ENCODE measurements at places on chromosomes 11 and 22. TPM values are rescaled to one million over a fixed set of nuclear protein-coding genes. Genes with fewer than 3 reads are reported as not detected.

- no peaks in the 10 kb centered on the region for H3K27me3 ChIP-seq
- no peaks in the 10 kb centered on the region for H3K4me1 ChIP-seq
- no peaks in the 10 kb centered on the region for H3K36me3 ChIP-seq
- no peak overlapping the region for H3K27ac ChIP-seq
- DNase-seq: no peak
- H3K4me3 ChIP-seq: no peak overlapping the region
Measured at GRCh38 chr11:45723397-45723796, 58.0 kb upstream of the CHST1 start.

The OR8G1 gene
- total RNA-seq: not detected

DNA sequence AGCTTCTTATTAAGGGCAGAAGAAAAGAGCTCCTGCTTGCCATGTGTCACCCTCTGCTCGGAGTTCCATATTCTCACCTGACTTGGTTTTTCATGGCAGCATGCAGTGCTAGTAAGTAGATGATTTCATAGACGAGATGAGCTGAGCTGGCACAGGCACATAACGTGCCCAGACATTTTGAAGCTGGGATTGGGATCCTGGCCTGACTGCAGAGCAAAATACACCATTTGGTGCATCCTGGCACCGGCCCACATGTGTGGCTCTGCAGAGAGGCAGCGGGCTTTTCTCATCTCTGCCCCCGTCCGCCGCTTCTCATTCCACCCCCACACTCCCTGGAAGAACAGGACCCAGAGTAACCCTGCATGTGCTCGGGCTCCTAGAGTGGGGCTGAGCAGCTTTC, 24.8 kb downstream of the FAM118A start:
- no peaks in the 10 kb centered on the region for H3K36me3 ChIP-seq
- no peak for DNase-seq
- H3K27ac ChIP-seq: no peak overlapping the region
- peaks cover 5% of the 10 kb centered on the region for H3K4me1 ChIP-seq
- no peak overlapping the region for H3K4me3 ChIP-seq

- peak; percentile 30 for DNase-seq
- no peaks in the 10 kb centered on the region for H3K4me1 ChIP-seq
- H3K27me3 ChIP-seq: no peaks in the 10 kb centered on the region
- peak overlapping the region; percentile 41 for H3K27ac ChIP-seq
Measured at GRCh38 chr22:27718186-27719035, 83.1 kb downstream of the MN1 start.

GRCh38 chr11:122556605-122557004, 98.9 kb upstream of the UBASH3B start:
- H3K4me3 ChIP-seq: no peak overlapping the region
- DNase-seq: no peak
- H3K27me3 ChIP-seq: no peaks in the 10 kb centered on the region
- no peaks in the 10 kb centered on the region for H3K36me3 ChIP-seq
- H3K4me1 ChIP-seq: no peaks in the 10 kb centered on the region

The SUN2 gene
- total RNA-seq: 1,234 TPM

DNA sequence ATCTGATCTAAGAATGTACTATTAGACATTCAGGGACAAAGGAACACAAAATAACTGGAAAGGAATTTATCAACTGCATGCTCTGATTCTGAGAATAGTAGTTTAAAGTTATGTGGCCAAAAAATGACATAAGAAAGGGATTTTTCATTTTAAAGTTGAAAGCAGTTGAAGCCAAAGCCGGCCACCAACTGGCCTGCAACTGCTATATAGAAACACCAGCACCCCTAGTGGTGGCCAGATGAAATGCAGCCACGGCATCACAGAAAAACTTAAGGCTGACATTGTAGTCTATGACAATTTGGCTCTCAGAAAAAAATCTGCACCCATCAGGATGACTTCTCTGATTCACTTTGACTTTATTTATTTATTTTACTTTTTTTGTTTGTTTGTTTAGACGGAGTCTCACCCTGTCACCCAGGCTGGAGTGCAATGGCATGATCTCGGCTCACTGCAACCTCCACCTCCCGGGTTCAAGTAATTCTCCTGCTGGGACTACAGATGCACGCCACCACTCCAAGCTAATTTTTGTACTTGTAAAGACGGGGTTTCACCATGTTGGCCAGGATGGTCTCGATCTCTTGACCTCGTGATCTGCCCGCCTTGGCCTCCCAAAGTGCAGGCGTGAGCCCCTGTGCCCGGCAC, 59.2 kb downstream of the SLC35F2 start:
- H3K4me1 ChIP-seq: no peaks in the 10 kb centered on the region
- H3K27ac ChIP-seq: no peak overlapping the region
- peak; percentile 85 for DNase-seq
- H3K4me3 ChIP-seq: no peak overlapping the region
- H3K36me3 ChIP-seq: no peaks in the 10 kb centered on the region

DNA sequence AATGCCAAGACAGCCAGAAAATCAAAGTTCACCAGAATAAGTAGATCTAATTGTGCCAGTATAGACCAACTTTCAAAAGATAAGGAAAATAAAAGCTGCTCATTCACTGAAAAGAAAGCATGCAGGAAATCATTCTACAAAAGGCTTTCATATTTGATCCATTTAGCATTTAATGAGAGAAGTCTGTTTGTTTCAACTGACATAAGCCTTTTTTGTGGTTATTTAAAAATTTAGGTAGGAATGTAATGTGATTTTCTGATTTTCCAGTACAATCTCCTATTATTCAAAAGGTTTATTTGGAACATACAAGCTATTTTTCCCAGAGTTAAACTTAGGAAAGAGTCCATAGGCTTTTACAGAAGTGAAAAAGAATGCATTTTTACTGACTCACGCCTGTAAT, 92.7 kb downstream of the SBF2 start:
- H3K36me3 ChIP-seq: no peaks in the 10 kb centered on the region
- no peak overlapping the region for H3K4me3 ChIP-seq
- DNase-seq: no peak
- no peak overlapping the region for H3K27ac ChIP-seq
- no peaks in the 10 kb centered on the region for H3K27me3 ChIP-seq

The PGA4 gene
- 10.5 TPM for total RNA-seq

DNA sequence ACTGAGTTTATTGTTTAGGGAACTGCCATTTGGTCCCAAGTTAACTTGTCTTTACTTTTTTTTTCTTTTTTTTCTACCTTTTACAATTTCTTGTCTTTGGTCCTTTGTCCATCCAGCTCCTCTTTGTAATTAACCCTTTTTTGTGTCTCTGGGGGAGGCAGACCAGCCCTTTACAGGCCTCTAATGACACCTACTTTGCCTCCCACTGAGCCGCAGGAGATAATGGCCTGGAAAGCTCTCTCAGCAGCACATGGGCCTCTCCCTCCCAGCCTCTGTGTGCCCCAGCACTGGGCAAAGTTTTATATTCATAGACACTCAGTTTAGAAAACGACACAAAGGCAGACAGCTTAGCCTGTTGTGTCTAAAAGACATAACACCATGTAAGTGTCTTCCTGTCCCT, 480.4 kb downstream of the SOX6 start:
- H3K4me3 ChIP-seq: no peak overlapping the region
- no peaks in the 10 kb centered on the region for H3K4me1 ChIP-seq
- no peaks in the 10 kb centered on the region for H3K27me3 ChIP-seq

- H3K36me3 ChIP-seq: no peaks in the 10 kb centered on the region
- peaks cover 41% of the 10 kb centered on the region for H3K4me1 ChIP-seq
- no peaks in the 10 kb centered on the region for H3K27me3 ChIP-seq
- H3K27ac ChIP-seq: no peak overlapping the region
- no peak for DNase-seq
- no peak overlapping the region for H3K4me3 ChIP-seq
Measured at GRCh38 chr11:67463186-67463585, 5.9 kb downstream of the TMEM134 start.

GRCh38 chr11:37770145-37770544, 1172.1 kb upstream of the RAG2 start:
- no peaks in the 10 kb centered on the region for H3K4me1 ChIP-seq
- H3K27me3 ChIP-seq: no peaks in the 10 kb centered on the region
- no peaks in the 10 kb centered on the region for H3K36me3 ChIP-seq
- DNase-seq: no peak
- no peak overlapping the region for H3K27ac ChIP-seq

- no peak overlapping the region for H3K27ac ChIP-seq
- no peak overlapping the region for H3K4me3 ChIP-seq
- DNase-seq: no peak
- H3K27me3 ChIP-seq: no peaks in the 10 kb centered on the region
- peaks cover 28% of the 10 kb centered on the region for H3K4me1 ChIP-seq
- H3K36me3 ChIP-seq: peaks cover 81% of the 10 kb centered on the region
Measured at GRCh38 chr11:116856423-116856822, 19.0 kb upstream of the APOA1 start.

The OR52E8 gene
- not detected for total RNA-seq

DNA sequence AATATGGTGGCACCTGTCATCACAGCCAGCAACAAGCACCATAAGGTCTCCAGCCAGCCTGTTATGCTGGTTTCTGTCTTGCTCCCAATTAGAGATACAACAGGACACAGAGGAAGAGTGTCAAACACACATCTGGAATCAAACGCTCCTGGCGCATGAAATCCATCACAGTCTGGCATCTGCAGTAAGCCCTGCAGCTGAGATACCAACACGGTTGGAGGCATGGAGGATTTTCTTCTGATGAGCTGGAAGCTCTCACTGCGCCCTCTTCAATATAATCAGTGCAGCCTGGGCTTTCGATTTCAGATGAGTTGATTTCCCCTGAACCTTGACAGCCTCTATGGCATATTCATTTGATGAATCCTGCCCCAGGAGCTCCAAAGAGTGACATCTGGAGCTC, 27.8 kb upstream of the CARS1 start:
- no peak overlapping the region for H3K27ac ChIP-seq
- H3K36me3 ChIP-seq: peaks cover 33% of the 10 kb centered on the region
- DNase-seq: no peak
- H3K4me1 ChIP-seq: no peaks in the 10 kb centered on the region
- no peaks in the 10 kb centered on the region for H3K27me3 ChIP-seq

The FJX1 gene
- 1.5 TPM for total RNA-seq

The GAS2 gene
- 19.0 TPM for total RNA-seq

The GAL3ST3 gene
- total RNA-seq: not detected

DNA sequence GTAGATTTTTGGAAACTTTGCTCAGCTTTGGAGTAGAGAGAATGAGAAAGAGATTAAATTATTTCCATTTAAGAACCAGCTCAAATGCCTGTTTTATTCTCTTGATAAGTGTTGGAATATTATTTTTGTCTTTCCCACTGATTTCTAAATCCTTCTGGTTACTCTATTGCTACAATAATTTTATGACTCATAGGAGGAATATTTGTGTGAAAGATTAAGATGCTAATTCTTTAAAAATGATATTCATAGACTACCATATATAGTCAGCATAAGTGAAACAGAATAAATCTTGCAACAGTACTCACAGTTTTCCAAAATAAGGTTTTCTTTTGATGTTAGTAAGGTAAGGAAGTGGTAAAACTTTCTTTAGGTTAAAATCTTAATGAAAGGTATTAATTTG, 60.9 kb downstream of the YAP1 start:
- H3K4me3 ChIP-seq: no peak overlapping the region
- H3K27me3 ChIP-seq: no peaks in the 10 kb centered on the region
- DNase-seq: no peak
- H3K36me3 ChIP-seq: no peaks in the 10 kb centered on the region

DNA sequence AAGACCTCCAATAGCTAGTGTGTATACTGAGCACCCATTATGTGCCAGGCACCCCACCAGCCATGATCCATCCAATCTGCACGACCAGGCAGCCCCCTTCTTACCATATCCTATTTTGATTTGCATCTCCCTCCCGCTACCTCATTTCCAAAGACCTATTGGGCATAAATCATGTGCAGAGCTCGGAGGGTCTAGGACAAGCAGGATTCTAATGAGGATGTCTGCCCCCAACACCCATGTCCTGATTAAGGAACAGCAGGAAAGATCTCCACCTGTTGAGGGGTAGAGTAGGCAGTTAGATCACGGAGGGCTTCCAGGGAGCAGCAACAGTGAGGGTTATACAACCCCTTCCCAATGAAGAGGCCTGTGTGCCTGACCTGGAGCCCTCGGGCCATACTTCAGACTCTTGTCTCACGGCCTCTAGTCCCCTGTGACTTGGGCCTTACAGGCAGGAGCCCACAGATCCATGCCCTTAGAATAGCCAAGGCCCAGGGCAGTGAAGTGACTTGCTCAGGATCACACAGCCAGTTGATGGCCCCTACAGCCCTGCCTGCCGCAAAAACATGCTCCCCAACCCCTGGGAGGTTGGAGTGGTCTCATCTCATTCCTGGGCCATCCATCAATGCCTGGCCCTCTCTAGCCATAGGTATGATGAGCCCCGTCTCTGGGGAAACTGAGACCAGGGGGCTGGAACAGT, 3.5 kb downstream of the RAB3IL1 start:
- H3K27me3 ChIP-seq: no peaks in the 10 kb centered on the region
- peaks cover 83% of the 10 kb centered on the region for H3K4me1 ChIP-seq
- no peak overlapping the region for H3K4me3 ChIP-seq

The TEX12 gene
- total RNA-seq: 2.4 TPM

The ACRV1 gene
- total RNA-seq: not detected

DNA sequence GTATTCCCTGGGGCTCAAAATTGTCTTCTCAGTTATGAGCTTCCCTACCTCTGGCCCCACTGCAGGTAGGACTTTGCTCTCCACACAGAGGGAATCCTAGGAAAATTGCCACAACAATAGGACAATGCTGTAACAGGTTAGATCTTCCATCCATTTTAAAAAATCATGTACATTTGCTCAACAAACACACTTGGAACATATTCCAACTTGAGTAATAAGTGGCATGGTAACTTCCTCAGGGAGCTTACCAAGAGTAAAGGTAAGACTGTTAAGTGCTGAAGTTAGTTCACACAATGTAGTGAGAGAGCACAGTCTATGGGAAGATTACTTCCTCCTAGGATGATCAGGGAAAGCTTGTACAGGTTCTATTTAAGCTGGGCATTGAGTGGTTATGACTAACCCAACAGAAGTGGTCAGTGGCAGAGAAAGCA, 78.9 kb upstream of the BIRC3 start:
- DNase-seq: no peak
- H3K4me1 ChIP-seq: peaks cover 14% of the 10 kb centered on the region
- no peak overlapping the region for H3K4me3 ChIP-seq

DNA sequence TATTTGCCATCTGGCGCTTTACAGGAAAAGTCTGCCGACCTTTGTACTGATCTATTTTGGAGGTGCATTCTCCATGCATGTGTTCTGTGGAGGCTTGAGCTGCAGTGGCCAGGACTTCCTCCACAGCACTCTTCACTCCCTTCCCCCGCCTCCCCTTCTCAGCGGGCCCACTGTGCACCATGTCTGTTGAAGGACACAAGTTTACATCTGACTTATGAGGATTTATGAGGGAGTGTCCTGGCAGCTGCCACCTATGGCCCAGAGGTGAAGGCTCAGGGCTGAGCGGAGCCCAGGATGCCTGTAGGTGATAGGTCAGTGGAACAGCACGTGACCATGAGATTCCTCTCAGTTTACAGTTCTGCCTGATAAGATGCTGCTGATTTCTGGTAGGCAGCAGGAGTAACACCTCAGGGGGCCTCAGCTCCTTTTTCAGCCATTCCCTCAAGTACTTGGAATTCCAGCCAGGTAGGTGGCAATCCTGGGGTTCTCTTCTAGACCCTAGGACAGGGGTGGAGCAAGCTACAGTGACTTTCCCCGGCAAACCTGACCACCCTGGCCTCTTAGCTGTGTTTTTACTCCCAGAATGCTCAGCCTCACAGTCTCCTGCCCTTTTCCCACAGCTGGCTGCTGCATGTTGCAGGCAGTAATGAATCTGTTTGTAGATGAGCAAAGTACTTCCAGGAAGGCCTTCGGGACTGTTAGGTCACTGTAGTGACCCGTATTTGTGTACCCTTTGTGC, 59.9 kb downstream of the PPFIBP2 start:
- H3K4me3 ChIP-seq: no peak overlapping the region
- H3K27me3 ChIP-seq: no peaks in the 10 kb centered on the region
- H3K36me3 ChIP-seq: no peaks in the 10 kb centered on the region
- H3K27ac ChIP-seq: no peak overlapping the region

All from tibial nerve (tissue), 4 donors.